ENCODE measurements at places on chromosomes 7 and 10. TPM values are rescaled to one million over a fixed set of nuclear protein-coding genes. Genes with fewer than 3 reads are reported as not detected.

The AKR1C2 gene
- not detected for total RNA-seq

The SMO gene
- total RNA-seq: 0.39 TPM

The PRLHR gene
- not detected for total RNA-seq

The CALHM1 gene
- not detected for total RNA-seq

- H3K27me3 ChIP-seq: no peaks in the 10 kb centered on the region
- no peak for DNase-seq
- H3K27ac ChIP-seq: no peak overlapping the region
- no peak overlapping the region for H3K4me3 ChIP-seq
- H3K36me3 ChIP-seq: no peaks in the 10 kb centered on the region
- H3K4me1 ChIP-seq: no peaks in the 10 kb centered on the region
These were observed 39.4 kb upstream of the ZNF488 start for GRCh38 chr10:47423476-47423875.

DNA sequence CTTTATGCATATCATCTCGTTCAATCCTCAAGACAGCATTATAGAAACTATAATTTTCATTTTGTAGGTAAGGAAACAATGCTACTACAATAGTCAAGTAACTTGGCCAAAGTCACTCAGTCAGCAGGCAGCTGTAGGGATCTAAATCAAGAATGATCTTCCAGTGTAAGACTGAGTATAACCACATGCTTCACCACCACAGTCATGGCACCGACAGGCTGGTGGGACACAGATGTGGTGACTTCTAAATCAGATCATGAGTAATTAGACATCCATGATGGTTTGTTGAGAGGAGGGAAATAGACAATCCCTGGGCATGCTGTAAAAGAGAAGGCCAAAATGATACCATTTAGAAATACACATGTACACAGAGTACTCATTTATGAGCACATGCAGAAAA lies 84.1 kb upstream of the ASAH2 start:
- H3K4me1 ChIP-seq: peaks cover 24% of the 10 kb centered on the region
- no peaks in the 10 kb centered on the region for H3K27me3 ChIP-seq
- no peak overlapping the region for H3K27ac ChIP-seq
- peaks cover 24% of the 10 kb centered on the region for H3K36me3 ChIP-seq

DNA sequence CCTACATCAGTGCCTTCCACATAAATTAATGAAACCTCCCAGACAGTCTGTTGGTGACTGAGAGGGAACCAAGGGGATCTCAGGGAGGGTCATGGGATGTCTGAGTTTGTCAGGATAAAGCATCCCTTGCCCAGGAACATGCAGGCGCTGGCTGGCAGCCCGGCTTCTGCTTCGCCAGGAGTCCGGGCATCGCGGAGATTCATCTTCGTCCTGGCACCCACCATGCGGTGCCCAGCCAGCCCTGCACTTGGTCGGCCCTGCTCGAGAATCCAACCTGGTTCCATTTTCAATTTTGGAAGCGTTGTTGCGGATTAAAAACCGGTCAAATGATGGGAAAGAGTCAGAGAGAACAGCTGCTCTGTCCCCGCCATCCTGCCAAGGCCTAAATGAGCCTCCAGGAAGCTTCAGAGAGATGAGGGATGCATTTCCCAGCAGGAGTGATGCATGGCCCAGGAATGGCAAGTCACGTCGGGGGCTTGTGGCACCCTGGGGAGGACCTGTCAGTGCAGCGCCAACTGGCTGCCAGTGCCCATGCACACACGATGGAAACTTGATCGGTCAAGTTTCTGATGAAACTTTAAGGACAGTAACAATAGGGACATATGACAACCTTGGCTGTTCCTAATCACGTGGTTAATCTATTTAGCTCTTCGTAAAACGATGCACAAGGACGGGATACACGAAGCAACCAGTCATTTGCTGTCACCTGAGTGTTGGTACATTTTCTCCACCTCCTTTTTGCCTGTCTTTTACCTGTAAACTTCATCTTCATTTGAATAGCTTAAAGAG lies 260.8 kb upstream of the MKI67 start:
- no peaks in the 10 kb centered on the region for H3K36me3 ChIP-seq
- H3K4me3 ChIP-seq: no peak overlapping the region
- DNase-seq: no peak
- H3K27me3 ChIP-seq: peaks cover 38% of the 10 kb centered on the region
- no peaks in the 10 kb centered on the region for H3K4me1 ChIP-seq
- no peak overlapping the region for H3K27ac ChIP-seq

- no peak overlapping the region for H3K4me3 ChIP-seq
- H3K27ac ChIP-seq: no peak overlapping the region
These were observed 2.9 kb downstream of the GPNMB start for GRCh38 chr7:23249486-23249885.

DNA sequence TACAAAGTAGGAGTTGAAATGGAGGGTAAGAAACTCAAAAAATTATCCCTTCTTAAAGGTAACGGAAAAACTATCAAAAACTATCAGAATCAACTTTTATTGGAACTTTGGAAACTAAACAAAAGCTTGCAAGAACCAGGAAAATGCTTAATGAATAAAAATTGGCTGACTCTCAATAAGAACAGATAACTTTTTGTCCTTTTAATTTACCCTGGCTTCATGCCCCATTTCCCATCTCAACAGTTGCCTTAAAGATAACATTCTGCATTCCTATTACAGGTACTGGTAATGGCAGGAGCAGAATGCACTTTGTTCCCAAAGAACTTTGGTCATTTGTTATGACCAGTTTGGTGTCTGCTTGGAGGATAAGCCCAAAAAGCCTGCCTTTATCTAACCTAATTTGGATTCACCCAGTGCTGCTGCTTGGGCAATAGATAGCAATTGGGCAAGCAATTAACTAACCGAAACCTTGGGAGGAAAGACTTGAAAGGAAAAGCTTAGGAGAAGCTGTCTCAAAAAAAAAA lies 17.8 kb downstream of the CH25H start:
- H3K4me1 ChIP-seq: no peaks in the 10 kb centered on the region
- no peak for DNase-seq
- H3K4me3 ChIP-seq: no peak overlapping the region
- peaks cover 15% of the 10 kb centered on the region for H3K27me3 ChIP-seq

DNA sequence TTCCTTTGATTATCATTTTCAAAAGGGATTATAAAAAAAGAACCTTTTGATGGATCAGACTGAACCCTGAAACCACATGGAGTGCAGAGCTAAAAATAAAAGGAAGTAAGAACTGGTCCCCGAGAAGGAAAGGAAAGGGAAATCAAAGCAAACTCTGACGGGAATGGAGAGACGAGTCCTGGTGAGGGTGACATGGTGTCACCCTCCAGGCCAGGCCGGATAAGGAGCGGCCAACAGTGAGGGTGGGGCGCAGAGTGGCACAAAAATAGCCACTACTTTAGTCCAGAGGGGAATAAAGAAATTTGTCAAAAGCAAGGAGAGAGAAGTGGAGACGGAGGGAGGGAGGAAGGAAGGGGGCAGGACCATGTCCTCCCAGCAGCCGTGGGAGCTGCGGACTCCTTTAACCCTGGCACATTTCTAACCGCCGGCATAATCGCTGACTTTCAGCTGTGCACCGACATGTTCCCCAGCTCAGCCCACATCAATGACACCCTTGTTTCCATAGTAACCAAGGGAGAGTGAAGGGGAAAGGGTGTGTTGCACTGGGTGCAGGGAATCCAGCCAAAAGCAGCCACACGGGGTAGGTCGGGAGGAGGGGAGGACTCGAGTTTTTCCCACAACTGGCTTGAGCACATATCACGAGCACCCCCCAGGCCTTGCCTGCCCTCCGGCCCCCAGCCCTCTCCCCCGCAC lies 29.7 kb downstream of the TRIM8 start:
- peak overlapping the region; percentile 81 for H3K4me3 ChIP-seq
- H3K27me3 ChIP-seq: no peaks in the 10 kb centered on the region
- H3K36me3 ChIP-seq: no peaks in the 10 kb centered on the region
- no peak for DNase-seq
- peak overlapping the region; percentile 84 for H3K27ac ChIP-seq

GRCh38 chr10:103653581-103654037 lies 160.1 kb downstream of the NEURL1 start:
- H3K27me3 ChIP-seq: no peaks in the 10 kb centered on the region
- no peak overlapping the region for H3K4me3 ChIP-seq
- DNase-seq: no peak
- no peaks in the 10 kb centered on the region for H3K36me3 ChIP-seq

DNA sequence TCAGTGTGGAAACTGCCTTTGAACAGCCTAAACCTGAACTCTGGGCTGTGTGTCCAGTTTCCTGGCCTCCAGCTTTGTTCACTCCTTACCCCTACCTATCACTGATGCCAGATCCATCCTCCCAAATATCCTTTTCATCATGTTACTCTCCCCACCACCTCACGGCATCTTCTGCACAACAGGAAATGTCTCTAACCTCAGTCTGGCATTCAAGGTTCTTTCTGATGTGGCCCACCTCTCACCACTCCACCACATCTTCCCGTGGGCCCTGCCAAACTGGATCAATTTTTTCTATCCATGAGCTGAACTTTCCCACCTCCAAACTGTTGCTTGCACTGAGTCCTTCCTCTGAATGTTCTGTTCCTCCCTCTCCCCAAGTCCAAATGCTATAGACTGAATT lies 35.8 kb upstream of the MAP3K8 start:
- peak overlapping the region; percentile 7 for H3K4me3 ChIP-seq
- DNase-seq: no peak
- no peak overlapping the region for H3K27ac ChIP-seq
- H3K27me3 ChIP-seq: peaks cover 6% of the 10 kb centered on the region

DNA sequence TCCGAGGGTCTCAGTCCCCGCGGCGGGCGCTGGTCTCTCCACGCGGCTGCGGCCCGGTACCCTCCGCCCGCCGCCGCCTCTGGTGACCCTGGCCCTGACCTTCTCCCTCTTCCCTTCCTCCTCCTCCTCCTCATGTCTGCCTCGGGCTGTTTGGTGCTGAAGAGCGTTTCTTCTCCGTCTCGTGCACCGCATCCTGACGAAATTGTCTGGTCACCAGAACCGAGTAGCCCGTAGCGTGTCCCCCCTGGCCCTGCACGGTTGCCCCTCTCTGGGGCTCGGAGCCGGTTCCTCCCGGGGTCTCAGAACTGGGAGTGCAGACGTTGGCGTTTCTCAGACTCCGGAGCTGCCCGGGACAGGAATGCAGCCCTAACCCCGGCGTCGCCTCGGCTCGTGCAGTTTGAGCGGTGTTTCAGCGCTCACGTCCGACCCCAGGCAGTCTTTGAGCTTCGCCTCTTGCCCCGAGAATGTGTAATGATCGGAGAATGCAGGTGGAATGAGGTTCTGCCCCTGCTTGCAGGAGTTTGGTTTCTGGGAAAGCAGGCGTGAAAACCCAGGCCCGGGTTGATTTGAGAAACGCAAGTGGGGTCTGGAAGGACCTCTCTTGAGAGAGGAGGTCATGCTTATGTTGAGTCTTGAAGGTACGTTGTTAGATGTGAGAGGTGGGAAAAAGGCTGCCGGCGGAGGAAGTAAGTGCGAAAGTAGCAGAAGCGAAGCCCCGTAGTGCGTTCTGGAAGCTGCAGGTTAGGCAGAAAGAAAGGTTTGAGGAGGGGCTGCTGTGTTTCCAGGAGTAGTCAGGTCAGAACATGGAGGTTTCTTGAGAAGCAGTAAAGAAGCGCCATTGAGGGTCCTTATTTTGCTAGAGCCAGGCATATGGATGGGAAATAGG lies 743 bp downstream of the RBM17 start:
- peaks cover 71% of the 10 kb centered on the region for H3K4me1 ChIP-seq
- peak overlapping the region; percentile 87 for H3K27ac ChIP-seq
- no peaks in the 10 kb centered on the region for H3K27me3 ChIP-seq
- H3K36me3 ChIP-seq: no peaks in the 10 kb centered on the region
- peak overlapping the region; percentile 92 for H3K4me3 ChIP-seq
